Cortex of kidney (tissue), 1 donor: ENCODE measurements at places on chromosomes 3 and 15.

DNA sequence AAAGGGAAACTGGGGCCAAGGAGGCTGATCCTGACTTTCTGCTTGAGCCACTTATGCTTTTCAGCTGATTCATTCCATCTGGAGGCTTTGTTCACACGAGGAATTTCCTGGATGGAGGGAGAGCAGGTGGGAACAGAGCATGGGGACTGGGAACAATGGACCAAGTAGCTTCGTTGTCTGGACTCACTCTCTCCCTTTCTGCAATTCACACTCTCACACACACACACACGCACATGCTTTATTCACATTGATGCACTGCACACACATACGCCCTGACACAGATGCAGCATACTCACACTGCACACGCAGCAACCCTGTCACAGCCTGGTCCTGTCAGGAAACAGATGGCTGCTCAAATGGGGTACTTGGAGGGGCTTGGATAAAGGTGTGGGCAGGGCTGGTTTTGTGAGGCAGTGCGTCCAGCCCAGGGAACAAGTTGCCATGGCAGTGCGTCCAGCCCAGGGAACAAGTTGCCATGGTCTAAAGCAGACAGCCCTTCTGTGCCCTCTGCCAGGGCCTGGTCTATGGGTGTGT lies 19.8 kb upstream of the CHCHD6 start:
- no peak for DNase-seq

DNA sequence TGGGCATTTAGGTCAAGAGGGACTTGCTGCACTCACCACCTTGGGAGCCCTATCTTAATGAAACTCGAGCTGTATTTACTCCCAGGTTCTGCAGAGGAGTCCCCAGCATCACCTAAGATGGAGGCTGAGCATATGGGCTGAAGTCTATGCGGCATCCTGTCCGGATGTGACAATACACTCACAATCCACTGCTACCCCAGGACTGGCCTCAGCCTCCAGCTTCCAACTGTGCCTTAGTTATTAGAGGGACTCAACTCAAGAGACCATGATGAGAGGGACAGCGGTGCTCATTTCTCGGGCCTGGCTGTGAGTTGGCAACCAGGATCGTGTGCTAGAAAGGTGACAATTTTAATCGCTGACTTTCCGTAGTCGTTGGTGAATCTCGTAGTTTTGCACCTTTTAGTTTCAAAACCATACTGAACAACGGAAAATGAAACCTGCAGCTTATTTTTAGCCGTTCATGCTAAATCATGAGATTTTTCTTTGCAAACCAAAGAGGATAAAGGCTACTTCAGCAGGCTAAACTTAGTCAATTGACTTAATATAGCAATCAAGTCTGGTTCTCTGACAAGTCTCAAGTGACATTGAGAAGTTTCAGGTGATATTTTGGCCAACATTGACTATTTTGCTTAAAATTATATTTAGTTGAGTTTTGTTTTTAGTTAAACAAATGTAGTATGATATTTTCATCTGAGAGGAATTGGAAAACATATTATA lies 11.1 kb downstream of the ZBTB38 start:
- no peak for DNase-seq

- DNase-seq: no peak
These were observed 41.8 kb upstream of the IQSEC1 start for GRCh38 chr3:13114811-13115575.

GRCh38 chr3:188934989-188935388 lies 236.8 kb upstream of the TPRG1 start:
- DNase-seq: no peak

GRCh38 chr3:11727207-11727606 lies 83.5 kb upstream of the VGLL4 start:
- DNase-seq: no peak

DNA sequence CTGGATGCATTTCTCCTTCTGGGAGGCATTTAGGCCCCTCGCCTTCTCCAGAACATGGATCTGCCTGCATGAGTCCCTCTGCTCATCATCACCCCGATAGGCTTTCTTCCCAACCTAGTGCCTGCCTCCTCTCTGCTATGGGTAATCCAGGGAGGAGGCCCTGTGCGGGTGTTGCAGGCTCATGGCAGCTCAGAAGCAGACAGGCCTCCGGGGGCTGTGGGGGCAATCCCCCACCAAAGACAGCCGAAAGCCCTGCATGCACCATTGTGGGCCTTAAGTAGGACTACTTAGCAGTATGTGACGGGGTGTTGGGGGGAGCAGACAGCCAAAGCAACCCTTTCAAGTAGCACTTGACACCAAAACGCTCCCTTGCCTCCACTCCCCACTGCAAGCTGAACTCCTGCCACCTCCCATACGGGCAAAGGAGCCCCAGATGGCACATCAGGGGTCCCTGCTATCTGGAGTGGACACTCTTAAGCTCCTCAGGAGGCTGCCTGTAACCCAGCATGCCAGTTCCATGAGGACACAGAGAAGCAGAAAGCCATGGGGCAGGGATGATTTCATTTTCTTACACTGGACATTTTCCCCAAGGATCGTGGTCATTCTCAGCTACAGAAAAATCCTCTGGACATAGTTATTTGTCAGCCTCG lies 98.8 kb upstream of the HACD2 start:
- no peak for DNase-seq

DNA sequence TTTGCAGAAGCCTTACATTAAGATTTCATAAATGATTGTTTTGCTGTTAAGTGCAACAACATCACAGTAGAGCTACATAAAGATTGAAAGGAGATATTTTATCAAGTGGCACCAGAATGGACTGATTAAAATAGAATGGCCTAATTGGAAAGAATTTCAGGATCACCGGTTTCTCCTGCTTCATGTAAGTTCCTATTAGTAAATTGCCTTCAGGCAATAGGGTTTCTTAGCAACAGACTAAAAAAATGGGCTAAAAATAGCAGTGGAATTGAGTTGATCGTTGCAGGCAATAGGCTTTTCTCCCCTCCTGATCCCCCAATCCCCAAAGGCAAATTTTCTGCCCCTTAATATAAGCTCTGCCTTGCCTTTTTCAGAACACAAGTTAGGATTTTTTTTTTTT lies 917 bp downstream of the LNP1 start:
- DNase-seq: no peak

DNA sequence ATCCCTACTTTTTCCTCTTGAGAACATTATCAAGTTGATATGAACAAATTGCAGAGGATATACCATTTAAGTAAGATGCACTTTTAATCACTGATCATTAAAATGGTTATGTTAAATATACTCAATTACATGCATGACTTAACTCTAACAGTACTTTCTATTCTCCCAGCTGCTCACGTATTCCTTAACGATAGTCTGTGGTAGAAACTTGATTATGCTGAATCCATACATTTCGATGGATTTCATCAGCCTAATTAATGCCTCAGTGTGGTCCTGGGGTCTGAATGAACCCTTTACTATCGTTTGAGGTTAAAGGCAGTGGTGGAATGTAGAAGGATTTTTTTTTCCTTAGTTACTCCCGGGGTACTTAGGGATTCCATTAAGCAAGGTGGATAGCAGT lies 18.6 kb downstream of the SOX2 start:
- DNase-seq: no peak

GRCh38 chr3:89954137-89954536 lies 846.7 kb downstream of the EPHA3 start:
- no peak for DNase-seq

GRCh38 chr3:15089201-15089600 lies 9.7 kb downstream of the RBSN start:
- no peak for DNase-seq

DNA sequence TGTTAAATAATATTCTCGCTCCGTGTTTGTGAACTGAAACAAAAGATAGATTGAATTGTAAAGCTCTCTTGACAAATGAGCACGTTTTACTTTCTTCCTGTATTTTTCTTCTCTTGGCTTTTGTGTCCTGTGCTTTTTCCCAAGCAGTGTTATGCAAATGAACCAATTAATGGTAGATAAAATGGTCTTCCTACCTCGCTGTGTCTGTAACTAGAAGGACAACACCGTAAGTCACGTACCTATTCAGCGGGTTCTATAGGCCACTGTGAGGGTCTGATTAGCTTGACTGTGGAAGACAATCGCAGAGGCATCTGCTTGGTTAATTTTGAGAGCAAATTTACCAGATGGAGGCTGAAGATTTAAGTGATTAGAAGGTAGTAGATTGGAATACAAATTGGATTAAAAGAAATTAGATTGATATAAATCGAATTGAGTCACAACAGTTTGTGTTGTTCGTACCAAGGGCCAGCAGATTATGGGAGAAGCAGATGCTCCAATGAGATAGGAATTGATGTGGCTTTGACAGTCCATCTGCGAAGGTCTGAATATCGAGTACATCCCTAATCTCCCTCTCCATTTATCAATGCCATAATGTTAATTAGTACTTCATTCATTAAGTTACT lies 40.2 kb downstream of the ROBO2 start:
- DNase-seq: no peak

GRCh38 chr3:112046599-112046998 lies 12.1 kb downstream of the TMPRSS7 start:
- no peak for DNase-seq

GRCh38 chr3:46202535-46202934 lies 5.6 kb downstream of the CCR1 start:
- DNase-seq: no peak

DNA sequence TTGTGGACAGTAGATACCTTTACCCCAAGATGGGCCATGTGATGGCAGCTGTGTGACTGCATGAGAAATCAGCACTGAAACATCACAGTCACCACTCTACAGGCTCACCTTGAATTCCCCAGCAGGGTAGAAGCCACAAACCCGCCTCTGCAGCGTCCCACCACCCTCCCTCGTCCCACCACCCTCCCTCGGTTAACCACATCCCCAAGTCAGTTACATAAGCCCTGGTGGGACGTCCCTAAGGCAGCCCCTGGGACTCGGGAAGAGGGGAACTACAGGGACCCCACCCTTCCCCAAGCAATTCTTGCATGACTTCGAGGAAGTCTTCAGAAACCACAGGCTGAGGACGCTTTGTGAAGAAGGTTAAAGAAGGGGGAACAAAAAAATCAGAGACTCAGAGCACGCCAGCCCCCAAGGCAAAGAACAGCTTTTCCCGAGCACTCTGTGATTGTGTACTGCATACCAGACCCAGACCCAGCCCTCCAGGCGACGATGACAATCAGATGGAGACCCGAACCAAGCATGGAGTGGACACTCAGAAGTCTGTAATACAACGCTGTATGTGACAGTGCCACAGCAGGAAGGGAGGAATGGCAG lies 60.5 kb downstream of the SH3BP5 start:
- no peak for DNase-seq

DNA sequence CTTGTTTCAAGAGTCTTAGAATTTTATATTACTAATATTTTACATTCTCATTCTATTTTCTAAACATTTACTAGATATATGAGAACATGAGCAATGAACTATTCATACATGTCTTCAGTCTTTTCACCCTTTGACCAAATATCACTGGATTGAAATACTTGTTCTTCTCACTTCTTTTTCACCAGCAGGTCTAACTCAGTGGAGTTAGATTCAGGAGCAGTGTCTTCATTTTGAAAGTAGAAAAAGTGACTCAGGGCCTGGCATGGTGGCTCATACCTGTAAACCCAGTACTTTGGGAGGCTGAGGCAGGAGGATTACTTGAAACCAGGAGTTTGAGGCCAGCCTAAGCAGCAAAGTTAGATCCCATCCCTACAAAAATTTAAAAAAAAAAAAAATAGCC lies 70.8 kb downstream of the USP13 start:
- no peak for DNase-seq

DNA sequence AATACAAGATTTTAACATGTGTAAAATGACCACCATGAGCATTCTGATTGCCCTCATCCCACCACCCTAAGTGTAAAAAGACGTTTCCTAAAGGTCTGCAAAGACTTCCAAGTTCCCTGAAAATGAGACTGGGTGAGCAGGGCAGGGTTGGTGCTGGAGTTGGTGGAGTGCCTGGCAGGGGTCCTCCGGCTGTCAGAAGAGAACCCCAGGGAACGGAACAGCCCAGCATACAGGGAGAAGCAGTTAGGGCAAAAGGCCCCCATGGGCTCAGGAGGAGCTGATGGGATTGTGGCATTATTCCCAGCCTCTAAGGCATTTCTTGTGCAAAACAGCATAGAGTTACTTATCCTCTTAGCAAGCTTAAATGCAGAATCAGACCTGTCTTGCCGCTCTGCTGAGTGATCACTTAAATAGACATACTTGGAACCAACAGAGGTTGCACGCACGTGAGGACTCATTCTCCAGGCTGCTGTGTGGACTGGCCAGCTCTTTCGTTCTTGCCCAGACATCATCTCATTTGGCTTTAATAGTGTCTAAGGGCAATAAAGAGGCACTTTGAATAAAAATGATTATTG lies 36.0 kb downstream of the XYLB start:
- DNase-seq: no peak

DNA sequence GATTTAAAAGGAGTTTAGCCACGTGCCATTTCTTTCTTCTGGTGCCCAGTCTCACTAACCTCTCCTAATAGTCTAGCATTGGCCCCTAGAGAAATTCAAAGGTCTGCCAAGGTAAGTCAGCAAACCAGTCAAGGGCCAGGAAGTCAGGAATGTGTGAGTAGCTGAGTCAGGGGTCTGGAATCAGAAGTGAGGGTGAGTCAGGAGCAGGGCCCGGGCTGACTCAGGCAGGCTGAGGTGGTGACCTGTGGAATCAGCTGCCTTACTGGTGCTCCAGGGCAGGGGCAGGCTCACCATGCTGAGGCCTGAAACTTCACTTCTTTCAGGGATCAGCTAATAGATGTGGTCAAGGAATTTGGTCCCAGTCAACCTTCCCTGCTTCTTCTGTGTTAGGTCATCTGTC lies 105.8 kb upstream of the MYZAP start:
- DNase-seq: no peak

DNA sequence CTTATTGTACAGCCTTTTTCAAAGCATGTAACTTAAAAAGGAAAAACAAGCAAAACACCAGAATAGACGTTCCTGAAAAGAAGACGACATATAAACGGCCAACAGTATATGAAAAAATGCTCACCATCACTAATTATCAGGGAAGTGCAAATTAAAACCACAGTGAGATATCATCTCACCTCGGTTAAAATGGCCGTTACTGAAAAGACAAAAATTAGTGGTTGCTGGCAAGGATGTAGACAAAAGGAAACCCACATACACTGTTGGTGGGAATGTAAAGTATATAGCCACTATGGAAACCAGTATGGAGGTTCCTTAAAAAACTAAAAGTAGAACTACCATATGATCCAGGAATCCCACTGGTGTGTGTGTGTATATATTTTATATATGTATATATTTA lies 64.5 kb upstream of the MLF1 start:
- DNase-seq: no peak

DNA sequence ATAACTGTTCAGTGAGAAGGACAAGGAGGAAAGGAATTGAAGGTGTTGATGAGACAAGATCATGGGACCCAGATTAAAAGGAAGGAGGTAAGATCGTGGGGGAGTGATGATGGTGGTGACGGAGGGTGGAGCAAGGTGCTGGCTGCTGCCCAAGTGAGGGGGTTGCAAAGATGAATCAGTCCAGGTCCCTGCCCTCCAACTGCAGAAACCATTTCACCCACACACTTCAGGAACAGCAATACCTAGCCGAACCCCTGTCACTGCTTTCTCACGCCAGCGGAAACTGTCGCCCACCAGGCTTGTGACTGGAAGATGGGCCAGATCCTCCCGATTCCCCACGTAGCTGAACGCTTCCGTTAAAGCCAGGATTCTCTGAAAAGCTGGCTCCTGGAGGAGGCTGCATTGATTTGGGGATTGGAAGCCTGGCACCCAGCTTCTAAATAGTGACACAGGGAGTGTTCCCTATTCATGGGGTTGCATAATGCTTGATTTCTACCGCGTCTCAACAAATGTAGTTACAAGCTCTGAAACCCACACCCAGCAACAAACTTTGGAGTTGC lies 3.2 kb upstream of the LSG1 start:
- DNase-seq: no peak
